ENCODE measurements at places on chromosomes 13 and 19.

- DNase-seq: no peak
Observed at GRCh38 chr19:29532956-29533355, 7.2 kb downstream of the VSTM2B start.

GRCh38 chr19:42613666-42614065 lies 18.9 kb upstream of the CEACAM8 start:
- no peak for DNase-seq

- no peak for DNase-seq
Observed at GRCh38 chr13:36059321-36059720, 71.9 kb downstream of the DCLK1 start.

DNA sequence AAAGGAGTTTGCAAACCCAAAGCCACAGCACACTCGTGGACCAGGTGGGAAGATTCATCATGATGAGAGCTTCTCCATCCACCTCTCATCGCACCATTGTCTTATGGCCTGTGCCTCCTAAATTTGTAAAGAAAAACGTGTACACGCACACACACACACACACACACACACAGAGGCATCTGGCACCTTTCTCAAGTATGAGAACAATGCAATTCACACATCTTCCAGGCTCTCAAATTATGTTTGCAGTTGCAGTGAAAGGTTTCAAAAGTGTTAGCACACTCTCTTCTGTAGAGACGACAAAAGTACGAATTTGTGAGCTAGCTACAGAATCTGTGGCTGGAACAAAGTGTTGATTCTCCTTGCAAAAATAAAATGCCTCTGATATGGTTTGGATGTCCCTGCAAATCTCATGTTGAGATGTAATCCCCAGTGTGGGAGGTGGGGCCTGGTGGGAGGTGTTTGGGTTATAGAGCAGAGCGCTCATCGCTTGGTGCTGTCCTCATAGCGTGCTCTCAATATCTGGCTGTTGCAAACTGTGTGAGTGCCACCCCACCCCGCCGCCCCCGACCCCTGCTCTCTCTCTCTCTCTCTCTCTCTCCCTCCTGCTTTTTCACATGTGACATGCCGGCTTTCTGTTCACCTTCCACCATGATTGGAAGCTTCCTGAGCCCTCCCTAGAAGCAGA lies 21.8 kb upstream of the RAB20 start:
- DNase-seq: no peak

- DNase-seq: no peak
Observed at GRCh38 chr19:46279177-46279576, 17.7 kb upstream of the HIF3A start.

GRCh38 chr19:18469069-18469846 lies 31.3 kb upstream of the ISYNA1 start:
- DNase-seq: peak; percentile 35

GRCh38 chr13:27133889-27134288 lies 37.7 kb downstream of the USP12 start:
- no peak for DNase-seq

- no peak for DNase-seq
Observed at GRCh38 chr19:7512400-7512851, 3.5 kb upstream of the ZNF358 start.

DNA sequence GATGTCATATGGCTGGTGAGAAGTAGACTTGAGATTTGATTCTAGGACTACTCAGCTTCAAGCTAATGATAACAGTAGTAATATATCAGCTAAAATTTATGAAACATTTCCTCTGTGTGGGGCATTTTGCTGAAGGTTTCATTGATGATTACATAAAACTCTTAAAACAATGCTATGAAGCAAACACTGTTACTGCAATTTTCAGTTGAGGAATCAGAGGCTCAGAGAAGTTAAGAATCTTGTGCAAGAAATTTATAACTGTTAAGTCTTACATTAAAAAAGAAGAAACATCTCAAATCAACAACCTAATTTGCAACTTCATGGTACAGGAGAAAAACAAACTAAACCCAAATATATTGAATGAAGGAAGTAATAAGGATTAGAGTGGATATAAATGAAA lies 10.3 kb downstream of the CEACAM8 start:
- no peak for DNase-seq

DNA sequence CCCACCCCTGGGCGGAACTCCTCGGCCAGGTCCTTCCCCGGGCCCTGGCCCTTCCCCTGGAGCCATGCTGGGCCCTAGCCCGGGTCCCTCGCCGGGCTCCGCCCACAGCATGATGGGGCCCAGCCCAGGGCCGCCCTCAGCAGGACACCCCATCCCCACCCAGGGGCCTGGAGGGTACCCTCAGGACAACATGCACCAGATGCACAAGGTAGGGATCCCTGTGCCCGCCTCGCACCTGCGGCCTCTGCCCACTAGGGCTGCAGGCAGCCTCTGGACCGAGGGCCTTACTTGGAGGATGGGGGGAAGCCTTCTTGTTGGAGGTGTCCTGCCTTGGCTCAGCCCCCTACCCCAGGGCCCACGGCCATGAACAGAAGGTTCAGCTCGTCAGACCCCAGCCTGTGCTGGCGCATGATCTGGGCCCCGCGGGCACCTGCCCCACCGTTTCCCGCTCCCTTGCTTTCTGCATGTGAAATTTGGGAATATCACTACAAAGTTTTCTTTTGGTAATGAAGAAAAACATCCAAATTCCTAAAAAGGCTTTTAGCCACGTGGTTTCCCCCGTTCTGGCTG lies 23.4 kb downstream of the SMARCA4 start:
- DNase-seq: no peak

DNA sequence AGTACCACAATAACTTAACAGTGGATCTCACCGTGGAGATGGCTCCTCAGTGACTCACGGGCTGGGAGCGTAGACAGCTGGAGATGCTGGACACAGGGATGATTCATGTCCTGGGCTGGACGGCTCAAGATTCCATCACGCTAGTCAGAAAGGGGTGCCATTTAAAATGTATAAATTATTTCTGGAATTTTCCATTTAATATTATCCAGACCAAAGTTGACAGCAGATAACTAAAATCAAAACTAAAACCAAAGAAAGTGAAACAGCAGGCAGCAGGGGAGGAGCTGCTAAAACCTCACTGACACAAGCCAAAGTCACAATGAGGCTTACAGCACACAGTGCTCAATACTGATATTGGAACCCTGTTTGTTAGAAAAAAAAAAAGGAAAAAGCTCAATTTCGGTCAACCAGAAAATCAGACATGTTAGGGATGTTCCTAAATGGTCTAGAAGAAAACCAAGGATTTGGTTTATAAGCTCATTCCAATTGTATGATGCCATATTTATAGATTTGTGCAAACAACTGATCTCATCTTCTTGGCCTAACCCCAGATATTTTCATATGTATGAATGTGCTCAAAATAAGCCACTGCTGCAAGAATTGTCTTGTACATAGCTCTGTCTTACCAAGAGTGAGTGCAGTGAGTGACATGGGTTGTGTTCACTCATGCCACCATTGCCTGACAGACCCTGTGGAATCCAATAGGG lies 111.8 kb downstream of the SACS start:
- no peak for DNase-seq

- no peak for DNase-seq
Observed at GRCh38 chr19:53531457-53531856, 6.5 kb upstream of the ZNF331 start.

GRCh38 chr13:79679334-79679733 lies 198.4 kb downstream of the NDFIP2 start:
- DNase-seq: no peak

- no peak for DNase-seq
Observed at GRCh38 chr13:56586976-56587375, 553.7 kb upstream of the PRR20A start.

GRCh38 chr19:3302755-3303154 lies 63.6 kb upstream of the NFIC start:
- DNase-seq: no peak

GRCh38 chr19:768424-768823 lies 17.5 kb downstream of the MISP start:
- DNase-seq: no peak

GRCh38 chr13:57408312-57408711 lies 223.2 kb upstream of the PCDH17 start:
- no peak for DNase-seq

GRCh38 chr13:97371486-97372109 lies 62.4 kb upstream of the RAP2A start:
- no peak for DNase-seq

- DNase-seq: no peak
Observed at GRCh38 chr19:48997972-48998371, 4.3 kb downstream of the RUVBL2 start.

DNA sequence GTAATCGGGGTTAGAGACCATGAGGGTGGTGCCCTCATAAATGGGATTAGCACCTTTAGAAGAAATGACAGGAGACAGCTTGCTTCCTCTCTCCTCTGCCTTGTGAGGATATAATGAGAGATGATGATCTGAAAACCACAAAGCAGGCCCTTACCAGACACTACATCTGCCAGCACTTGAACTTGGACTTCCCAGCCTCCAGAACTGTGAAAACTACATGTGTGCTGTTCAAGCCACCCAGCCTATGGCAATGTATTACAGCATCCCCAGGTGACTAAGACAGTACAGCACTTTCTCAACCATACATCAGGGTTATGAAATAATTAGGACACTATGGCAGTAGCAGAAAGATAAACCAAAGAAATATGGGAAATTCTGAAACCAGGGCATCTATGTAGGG lies 7.4 kb downstream of the ZNF564 start:
- DNase-seq: no peak

DNA sequence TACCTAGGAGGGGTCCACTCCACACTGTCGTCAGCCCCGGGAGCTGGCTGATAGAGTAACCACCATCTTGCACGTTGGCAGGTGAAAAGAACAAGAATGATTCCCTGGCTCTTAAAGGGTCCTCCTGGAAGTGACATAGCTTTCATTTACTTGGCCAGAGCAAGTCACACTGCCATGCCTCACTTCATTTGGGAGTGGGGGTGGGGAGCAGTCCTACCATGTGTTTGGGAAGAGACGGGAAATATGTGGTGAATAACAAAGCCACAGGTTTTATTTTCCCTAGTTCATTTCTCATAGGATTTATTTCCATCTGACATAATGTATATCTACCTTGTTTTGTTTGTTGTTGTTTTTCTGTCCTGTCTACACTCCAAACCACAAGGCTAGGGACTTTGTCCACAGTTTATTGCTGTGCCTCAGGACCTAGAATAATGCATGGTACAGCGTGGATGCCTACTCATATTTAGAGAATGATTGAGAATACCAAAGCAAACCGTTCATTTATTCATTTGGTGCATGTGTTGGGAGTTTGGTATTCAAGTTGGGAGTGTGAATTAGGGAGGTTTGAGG lies 26.8 kb downstream of the UBAC2 start:
- no peak for DNase-seq

DNA sequence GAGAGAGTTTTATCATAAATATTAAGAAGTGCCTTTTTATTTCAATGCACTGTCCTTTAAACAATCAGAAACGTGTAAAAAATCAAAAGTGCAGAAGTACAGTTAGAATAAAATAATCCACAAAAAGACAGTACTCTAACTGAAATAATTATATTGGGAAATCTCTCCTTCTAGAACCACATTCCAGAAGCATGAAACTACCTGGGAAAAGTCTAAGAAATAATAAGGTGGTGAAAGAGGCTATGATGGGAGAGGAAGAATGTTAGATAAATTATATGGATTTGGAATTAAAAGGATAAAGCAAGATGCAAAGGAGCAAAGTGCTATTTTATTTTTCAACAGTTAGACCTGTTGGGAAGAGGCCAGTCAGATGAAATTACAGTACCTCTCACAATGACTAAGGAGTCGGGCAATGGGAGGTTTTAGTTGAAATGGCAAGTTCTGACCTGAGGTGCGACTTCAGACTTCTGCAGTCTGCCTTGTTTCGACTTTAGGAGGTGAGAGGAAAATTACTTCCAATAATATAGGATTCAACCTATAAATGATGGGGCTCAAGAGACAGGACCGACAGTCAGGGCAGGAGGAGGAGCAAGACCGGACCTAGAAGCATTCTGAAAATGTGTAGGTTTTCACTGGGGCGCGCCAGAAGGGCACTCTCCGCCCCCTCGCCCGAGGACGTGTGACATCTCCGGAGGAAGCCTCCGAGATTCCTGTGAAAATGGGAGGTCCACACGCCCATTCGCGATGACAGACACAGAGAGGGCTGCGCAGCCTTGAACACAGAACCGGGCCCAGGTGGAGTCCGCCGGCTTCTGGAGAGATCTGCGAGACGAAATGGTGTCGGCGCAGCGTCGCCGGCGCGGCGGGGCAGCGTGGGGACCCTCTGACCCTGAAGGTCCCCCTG lies 717 bp downstream of the SPRYD7 start:
- DNase-seq: peak; percentile 4

GRCh38 chr13:73336773-73337172 lies 278.0 kb downstream of the KLF5 start:
- DNase-seq: no peak

- DNase-seq: no peak
Observed at GRCh38 chr19:23774524-23774971, 15.9 kb upstream of the ZNF681 start.

- DNase-seq: no peak
Observed at GRCh38 chr13:24651718-24652345, 28.4 kb upstream of the ATP12A start.

DNA sequence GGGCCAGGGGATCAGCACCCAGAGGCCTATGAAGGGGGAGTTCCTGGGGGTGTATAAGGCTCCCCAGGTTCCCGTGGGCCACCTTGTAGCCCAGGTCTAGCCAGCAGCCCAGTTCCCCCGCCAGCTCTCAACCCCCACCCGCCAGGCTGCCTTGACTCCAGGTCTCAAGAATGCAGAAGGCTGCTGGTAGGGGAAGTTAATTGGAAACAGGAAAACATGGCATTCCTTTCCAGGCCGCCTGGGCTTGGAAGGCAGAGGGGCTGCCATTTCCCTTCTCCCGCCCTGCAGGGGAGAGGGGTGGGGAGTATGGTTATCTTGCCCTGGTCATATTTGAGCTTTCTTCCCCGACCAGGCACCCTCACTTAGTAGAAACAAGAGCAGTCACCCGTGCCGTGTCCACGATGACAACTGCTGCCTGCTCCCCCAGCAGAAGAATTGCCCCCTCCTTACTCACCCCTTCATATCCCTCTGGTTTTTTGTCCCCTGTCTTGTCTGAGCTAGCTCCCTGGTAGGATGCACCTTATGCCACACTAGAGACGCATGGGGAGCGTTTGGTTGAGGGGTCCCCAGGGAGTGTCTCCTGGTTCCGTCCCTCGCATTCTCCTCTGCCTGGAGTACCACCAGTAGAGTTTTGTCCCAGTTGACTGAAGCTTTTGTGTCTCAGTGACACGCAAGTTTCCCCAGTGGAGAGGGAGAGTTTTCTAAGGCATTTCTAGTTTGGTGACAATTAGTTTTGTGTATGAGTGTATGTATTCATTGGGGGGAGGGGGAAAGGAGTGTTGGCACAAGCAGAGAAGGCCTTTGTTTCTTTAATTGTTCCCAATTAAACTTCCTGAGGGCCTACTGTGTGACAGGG lies 4.5 kb downstream of the BICRA start:
- no peak for DNase-seq
